ENCODE measurements at places on chromosomes 1 and 21.
A peak's percentile ranks its signal among the peaks of the same experiment; 100 is the strongest.

DNA sequence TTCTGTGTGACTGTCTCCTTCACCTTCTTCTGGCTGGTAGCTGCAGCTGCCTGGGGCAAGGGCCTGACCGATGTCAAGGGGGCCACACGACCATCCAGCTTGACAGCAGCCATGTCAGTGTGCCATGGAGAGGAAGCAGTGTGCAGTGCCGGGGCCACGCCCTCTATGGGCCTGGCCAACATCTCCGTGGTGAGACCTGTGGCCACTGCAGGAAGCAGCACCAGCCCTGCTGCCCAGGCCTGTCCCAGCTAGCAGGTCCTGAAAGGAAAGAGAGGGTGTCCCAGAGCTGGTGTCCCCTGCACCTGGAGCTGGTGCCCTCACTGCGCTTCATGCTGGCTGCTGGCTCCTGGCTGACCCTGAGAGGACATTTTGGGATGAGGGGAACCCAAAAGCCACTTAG, 5.9 kb upstream of the ATXN7L2 start:
- DNase-seq: no peak

DNA sequence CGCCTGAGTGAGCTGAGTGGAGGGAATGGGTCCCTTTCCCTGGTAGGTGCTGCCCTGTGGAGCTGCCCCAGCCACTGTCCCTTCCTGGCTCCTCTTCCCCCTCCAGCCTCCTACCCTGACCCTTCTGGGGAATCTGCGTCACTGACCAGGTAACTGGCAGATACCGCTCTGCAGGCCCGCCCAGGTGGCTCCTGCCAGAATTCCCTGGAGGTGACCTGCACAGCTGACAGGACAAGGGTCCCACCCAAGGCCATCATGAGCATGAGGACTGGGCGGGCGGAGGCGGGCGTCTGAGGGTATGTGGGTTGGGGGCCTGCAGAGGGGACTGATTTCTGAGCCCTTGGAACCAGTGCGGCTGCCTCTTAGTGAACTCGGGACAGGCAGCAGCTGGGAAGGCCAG, 32.5 kb downstream of the DHRS3 start:
- no peak for DNase-seq

- DNase-seq: no peak
Measured at GRCh38 chr1:35615440-35615839, 25.9 kb downstream of the PSMB2 start.

DNA sequence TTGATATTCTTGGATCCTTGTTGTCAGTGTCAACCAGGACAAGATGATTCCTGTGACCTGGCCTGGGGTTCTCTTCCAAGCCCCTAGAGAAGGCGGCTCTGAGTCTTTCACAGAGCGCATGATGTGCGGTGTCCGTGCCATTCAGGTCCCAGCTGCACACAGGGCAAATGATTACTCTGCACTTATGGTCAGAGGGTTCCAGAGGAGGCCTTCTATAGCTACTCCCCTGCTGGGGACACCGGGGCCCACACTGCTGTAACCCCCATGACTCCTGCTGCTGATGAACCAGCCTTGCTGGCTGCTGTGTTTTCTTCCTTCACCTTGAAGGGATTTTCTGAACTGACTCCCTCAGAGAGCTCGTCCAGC, 1.5 kb downstream of the PTGFRN start:
- DNase-seq: no peak

GRCh38 chr1:150309758-150310508, 11.4 kb upstream of the PRPF3 start:
- no peak for DNase-seq

GRCh38 chr1:233020426-233020825, 70.0 kb downstream of the NTPCR start:
- no peak for DNase-seq

DNA sequence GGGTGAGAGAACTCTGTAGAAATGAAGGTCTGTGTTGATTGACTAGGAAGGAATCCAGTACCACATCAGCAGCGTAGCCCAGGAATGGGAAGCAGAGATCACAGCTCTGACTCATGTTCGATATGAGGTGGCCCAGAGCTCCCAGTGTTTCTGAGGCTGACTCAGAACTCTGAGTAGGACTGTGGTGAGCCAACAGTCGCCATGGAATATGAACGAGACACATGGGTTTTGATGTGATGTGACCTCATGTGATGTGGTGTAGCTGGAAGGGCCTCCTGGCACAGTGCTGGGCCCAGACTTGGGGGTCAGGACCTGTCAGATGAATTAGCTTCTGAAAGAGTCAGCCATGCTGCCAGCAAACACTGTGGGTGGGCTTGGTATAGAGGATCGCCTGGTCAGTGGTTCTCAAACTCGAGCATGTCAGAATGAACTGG, 237.0 kb downstream of the MRPL39 start:
- DNase-seq: no peak

GRCh38 chr1:93021539-93022134, 57.4 kb upstream of the MTF2 start:
- DNase-seq: peak; percentile 38

DNA sequence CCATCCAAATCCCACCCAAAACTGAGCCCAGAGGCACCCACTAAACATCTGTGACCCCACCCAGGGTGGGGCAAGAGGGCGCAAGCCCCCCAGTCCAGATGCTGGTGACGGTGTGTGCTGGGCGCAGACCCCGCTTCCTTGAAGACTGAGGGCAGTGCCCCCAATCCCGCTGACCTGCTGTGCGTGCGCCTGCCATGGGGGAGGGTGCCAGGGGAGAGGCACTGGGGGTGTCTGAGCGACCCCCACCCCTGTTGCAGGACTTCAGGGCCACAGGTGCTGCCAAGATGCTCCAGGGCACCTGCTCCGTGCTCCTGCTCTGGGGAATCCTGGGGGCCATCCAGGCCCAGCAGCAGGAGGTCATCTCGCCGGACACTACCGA, 13.3 kb downstream of the COL6A2 start:
- DNase-seq: no peak

GRCh38 chr1:53129891-53130597, 12.4 kb downstream of the SLC1A7 start:
- no peak for DNase-seq

- DNase-seq: no peak
Measured at GRCh38 chr1:44609768-44610526, 64.3 kb downstream of the TMEM53 start.

GRCh38 chr21:26916799-26917198, 50.1 kb downstream of the ADAMTS5 start:
- no peak for DNase-seq

GRCh38 chr1:208269338-208269666, 25.1 kb upstream of the PLXNA2 start:
- no peak for DNase-seq

GRCh38 chr1:150165622-150166612, 16.2 kb downstream of the PLEKHO1 start:
- DNase-seq: no peak

DNA sequence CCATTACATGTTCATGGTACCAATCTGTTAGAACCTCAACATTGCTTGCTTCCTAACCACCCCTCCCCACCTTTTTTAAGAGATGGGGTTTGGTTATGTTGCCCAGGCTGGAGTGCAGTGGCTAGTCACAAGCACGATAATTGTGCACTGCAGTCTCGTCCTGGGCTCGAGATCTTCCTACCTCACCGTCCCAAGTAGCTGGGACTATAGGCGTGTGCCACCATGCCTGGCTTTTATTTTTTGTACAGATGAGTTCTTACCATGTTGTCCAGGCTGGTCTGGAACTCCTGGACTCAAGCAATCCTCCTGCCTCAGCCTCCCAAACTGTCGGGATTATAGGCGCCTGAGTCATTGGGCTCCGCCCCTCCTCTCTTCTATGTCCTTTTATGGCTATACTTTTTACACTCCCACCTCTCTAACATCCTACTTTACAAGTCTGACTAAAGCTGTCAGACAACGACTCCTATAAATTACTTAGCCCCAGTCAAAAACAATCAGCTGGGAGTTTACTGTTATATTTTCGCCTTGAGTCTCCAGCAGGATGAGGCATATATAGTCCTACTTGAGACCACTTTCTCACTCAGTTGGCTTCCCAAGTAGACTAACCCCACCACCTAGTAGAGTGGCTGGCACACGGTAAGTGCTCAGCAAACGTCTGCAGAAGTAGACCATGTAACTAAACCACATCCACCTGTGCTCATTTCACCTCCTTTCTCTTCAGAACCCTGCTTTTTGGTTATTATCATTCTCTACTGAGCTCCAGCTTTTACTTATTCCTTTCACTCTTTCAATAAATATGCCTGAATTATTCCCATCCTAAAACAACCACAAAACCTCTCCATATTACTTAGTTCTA, 13.8 kb downstream of the ENSA start:
- DNase-seq: no peak

DNA sequence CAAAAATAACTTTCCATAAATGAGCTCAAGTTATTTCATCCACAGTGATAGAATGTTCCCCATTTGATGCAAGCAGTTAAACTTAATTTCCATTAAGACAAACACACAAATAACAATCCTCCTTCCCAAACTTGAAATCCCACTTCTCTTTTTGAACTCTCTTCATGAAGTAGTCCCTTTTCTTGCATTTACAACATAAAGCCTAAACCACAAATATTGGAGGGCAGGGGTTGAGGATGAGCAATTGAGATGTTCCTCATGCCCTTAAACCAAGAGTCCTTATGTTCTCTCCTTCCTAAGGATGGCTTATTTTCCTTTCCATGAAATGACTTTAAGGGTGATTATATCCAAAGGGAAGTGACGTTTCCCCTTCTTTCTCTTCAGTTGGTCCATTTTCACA, 228.8 kb downstream of the DISC1 start:
- DNase-seq: no peak

GRCh38 chr1:155717041-155717440, 28.1 kb downstream of the DAP3 start:
- DNase-seq: no peak

GRCh38 chr1:89545264-89546038, 20.8 kb downstream of the LRRC8B start:
- DNase-seq: no peak

- no peak for DNase-seq
Measured at GRCh38 chr1:204930155-204930523, 59.5 kb downstream of the NFASC start.

DNA sequence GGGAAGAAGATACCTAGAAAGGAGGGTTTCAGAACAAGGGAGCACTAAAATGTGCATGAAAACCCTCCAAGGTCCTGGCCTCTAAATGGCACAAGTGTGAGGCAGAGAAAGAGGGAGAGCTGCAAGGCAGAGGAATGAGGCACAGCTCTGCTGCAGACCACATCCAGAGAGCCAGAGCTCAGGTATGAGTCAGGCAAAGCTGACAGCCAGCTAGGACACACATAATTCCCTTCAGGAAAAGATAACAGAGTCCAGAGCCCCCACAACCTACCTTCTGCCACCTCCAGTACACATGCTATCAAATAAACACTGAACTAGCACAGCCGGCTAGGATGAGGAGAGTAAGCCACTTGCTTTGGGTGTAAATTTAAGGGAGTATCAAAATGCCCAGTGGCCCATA, 62.2 kb downstream of the HSF2BP start:
- DNase-seq: no peak

DNA sequence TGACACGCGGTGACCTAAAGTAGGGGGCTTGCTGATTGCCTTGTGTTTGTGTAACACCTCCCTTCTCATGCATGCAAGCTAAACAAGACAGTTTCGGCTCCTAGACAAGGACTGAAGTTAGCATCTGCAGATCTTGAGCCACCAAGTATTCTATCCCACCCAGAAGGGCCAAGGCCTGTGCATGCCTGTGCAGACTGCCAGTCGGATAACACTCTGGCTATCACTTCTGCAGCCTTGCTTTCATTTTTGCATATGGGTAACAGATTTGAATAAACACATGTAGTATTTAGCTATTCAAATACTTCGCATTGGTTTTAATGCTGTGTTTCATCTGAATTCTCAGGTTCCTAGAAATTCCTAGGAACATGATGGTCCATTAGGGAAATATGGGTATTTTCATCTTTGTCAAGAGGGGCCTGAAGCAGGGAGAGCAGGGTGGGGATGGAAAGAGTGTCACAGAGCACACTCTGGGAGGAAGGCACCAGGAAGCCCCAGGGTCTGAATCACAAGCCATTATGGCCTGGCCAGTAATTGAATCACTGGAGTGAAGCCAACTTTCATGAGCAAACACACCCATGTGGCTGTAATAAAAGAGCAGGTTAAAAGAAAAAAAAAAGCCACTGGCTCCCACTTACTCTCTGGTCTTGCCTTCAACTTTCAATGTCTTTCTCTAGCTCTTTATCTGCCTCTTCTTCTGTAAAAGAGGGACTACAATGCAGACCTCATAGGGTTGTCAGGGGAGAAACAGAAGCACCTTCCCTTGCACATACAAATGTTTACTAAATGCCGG, 28.3 kb downstream of the GADD45A start:
- peak; percentile 40 for DNase-seq

DNA sequence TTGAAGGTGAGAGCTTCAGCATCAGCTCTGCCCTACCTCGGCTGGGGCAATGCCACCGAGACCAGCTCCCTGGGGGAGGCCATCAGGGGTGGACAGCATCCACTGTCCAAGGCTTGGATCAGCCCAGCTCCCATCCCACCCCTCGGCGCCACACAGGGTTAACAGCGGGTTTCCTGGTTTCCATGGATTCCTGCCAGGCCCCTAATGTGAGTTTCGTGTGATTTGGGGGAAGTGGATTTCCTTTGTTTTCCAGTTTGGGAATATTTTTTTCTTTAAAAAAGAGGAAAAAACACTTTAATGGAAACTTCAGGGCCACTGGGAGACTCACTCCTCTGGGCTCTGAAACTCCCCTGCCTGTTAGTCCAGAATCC, 34.3 kb downstream of the CASZ1 start:
- no peak for DNase-seq

DNA sequence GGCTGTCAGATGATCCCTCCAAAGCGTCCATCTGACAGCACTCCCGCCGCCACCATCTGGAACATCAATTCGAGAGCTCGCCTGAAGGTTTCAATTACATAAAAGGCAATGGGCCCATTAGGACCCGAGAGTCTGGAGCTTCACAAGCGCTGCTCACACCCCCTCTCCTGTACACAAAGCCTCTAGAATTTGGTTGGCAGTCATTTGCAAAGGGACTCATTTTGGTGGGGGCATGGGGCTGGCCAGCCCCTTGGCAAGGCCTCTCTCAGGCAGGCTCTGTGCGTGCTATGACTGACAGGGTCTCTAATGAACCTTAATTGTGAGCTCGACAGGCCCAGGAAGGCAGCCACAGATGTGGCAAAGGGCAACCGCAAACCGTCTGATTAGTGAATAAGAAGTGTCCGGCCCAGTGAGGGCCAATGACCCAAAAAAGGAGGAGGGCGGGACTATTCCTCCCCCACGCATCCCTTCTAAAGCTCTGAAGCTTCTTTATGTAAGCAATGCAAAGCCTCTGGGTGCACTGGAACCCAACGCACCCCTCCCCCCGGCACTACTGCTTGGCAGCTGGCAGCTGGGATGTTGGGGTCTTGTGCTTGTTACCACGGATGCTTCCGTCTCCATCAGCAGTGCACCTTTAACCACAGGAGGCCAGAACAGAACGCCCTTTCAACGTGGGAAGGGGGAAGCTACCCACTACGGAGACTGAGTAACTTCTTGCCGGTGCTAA, 79.4 kb downstream of the CAPZB start:
- no peak for DNase-seq

- DNase-seq: no peak
Measured at GRCh38 chr1:82215056-82215852, 414.5 kb downstream of the ADGRL2 start.

DNA sequence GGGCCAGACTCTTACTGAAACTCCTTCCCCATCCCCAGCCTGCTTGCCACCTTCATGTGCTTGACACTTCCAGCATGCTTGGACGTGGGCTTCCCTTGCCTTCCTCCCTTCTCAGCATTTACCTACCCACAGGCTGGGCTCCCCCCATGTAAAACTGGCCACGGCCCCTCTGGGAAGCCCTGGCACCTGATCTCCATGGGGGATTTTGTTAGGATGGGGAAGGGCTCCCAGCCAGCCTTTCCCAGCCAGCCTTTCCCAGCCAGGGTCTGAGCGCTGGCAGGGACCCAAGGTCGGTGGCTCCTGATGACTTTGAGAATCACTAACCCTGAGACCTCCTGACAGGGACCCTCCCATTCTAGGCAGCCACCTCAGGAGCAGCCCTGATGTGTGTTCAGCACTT, 6.7 kb downstream of the ALX3 start:
- no peak for DNase-seq
